ENCODE measurements at places on chromosomes 6 and 20.

- DNase-seq = no peak
These were observed 4.9 kb downstream of the VSTM2L start for GRCh38 chr20:37907677-37908401.

DNA sequence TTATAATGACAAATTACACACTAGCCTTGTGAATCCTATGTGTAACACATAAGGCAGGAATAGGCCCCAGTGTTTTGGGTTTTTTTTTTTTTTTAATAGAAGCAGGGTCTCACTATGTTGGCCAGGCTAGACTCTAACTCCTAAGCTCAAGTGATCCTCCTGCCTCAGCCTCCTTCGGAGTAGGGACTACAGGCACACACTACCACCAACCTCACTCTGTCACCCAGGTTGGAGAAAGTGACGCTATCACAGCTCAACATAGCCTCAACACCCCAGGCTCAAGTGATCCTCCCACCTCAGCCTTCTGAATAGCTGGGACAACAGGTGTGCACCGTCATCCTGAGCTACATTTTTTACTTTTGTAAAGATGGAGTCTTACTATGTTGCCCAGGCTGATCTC, 205.8 kb upstream of the RREB1 start:
- no peak for DNase-seq

- DNase-seq = no peak
These were observed 17.0 kb upstream of the RNF146 start for GRCh38 chr6:127249621-127250020.

- DNase-seq = no peak
These were observed 148.4 kb downstream of the PDE10A start for GRCh38 chr6:165514621-165515020.

GRCh38 chr6:145842693-145843546, 28.3 kb upstream of the FBXO30 start:
- DNase-seq = no peak

- DNase-seq = no peak
These were observed 54.5 kb downstream of the GINS1 start for GRCh38 chr20:25461786-25462545.

All from GM12892 (cell line).